Myometrial cell (primary cell): ENCODE measurements at places on chromosomes 5 and 9. TPM values are rescaled to one million over a fixed set of nuclear protein-coding genes. Genes with fewer than 3 reads are reported as not detected.

The PCDHGB6 gene
- 0.29 and 0.89 TPM in 2 replicates for total RNA-seq

The GRM6 gene
- not detected in 2 replicates for total RNA-seq

The GZMA gene
- total RNA-seq, result not detected in 2 replicates

The MSMP gene
- not detected in 2 replicates for total RNA-seq

The WNT8A gene
- not detected in 2 replicates for total RNA-seq
